ENCODE measurements at places on chromosomes 6 and 20.

- DNase-seq: no peak
Observed at GRCh38 chr6:5243069-5243468, 17.7 kb downstream of the LYRM4 start.

GRCh38 chr6:132964101-132964867 lies 149.9 kb downstream of the RPS12 start:
- no peak for DNase-seq

DNA sequence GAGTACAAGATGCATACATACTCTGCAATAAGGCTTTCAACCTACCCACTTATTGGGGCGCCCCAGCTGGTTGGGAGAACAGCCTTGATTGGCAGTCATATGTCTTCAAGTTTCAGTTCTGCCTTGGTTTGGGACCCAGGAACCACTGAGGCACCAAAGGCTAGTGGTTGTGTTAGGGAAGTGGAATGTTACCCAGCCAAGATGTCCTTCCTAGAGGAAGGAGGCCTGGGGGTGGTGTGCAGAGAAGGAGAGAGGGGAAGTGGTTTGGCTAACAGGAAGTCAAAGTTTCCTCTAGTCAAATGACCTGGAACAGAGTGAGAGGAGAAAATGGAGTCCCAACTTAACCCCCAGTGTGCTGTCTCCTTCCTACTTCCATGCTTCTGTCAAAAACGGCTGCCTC lies 59.4 kb downstream of the CD164 start:
- no peak for DNase-seq

DNA sequence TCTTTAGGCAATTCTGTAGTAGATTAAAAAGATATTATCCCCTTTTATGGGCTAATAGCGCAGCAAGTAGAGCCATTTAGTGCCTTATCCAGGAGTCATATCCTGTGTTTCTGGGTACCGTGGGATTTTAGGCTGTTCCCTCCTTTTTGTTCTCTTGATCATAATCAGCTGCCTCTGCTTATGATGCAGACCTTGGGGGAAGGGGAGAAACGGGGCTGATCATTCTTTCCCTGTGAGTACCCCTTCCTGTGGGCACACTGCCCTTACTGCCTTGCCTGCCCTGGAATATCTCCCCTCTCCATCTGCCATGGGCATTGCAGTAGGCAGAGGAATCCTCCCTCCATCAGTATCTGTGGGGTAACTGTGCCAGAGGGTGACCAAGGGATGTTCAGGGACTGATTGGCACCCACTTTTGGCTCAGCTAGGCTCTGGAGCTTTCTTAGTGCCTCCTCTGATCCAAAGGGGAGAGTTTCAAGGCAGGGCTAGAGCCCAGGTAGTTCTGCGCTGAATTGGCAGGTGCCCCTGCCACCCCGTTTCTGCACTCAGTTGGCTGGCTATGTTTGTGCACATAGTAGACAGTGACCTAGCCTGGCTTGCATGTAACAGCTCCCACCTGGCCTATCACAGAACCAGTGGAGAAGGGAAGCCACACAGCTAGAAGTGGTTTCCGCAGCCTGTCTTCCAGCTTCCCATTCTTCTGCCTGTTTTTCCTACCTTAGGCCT lies 103.3 kb downstream of the FIG4 start:
- no peak for DNase-seq

- DNase-seq: no peak
Observed at GRCh38 chr20:5606350-5606749, 143.9 kb upstream of the SHLD1 start.

DNA sequence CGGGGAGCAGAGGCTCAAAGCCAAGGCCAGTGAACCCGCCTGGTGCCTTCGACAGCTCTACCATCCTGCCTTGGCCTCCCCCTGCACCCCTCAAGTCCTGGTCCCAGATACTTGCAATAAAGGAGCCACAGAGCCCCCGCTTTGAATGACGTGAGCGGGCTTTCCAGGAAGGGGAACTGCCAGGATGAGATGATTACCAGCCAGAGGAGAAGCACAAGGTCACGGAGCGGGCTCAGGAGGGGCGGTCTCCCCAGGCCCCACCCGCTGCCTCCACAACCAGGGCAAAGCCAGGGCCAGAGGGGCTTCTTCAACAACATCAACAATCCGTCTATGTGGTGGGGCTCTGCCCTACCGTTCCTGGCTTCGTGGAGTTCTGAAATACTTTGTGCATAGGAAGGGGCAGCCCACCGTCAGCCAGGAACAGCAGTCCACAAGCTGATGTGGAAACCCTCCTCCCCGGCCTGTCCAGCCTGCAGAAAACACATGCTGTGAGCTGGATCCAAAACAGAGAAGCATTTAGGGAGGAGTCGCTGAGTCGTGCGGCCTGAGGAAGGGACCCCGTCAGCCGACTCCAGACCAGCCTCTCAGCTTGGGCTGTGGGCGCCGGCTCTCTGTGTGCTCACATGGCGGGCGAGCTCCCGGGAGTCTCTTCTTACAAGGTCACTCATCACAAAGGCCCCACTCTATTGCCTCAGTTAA lies 392.5 kb downstream of the CDH4 start:
- DNase-seq: no peak

DNA sequence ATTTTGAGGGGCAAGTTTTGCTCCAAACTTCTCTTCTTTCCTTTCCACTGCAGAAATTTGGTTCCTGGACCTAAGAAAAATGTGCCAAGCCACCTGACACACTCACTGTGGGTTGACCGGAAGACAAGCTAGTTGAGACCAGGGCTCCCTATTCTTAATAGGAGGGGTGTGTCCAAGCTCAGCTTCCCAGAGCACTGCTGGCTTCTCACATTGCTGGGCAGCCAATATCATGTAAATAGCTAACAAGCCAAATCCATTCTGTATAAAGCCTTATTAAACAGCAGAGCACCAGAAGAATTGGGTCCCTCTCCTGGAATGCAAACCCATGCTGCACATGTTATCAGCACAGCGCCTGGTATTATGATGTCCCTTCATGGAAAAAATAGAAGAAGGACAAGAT lies 17.0 kb upstream of the SAMD3 start:
- no peak for DNase-seq

DNA sequence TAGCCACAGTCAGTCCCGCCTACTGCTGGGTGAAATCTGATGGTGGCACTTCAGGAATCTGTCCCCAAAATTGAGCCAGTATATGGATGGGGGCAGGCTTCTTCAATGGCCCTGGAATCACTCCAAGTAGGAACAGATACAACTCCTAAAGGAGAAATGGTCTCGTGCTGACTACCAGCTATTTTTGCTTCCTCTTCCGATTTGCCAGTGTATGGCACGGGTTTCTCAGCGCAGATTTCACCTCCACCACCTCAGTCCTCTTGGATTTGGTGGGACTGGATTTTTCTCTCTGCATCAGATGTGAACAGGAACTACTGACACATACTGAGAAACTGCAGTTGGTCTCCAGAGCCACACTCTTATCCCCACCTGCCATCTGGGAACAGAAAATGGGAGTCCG lies 27.2 kb downstream of the PNPLA1 start:
- DNase-seq: no peak

DNA sequence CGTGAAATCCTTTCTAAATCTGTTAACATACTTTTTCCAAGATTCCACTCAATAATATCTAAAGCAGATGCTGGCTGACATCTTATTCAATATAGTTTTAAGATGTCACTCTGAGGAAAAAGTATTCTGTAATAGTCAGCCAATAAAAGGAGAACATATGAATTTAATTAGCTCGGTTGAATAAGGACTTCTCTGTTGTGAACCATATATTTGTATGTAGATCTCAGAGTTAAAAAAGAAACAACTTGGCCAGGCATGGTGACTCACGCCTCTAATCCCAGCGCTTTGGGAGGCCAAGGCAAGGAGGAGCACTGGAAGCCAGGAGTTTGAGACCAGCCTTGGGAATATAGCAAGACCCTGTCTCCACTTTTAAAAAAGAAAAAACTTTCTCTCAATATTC lies 7.4 kb upstream of the CD24 start:
- DNase-seq: no peak

GRCh38 chr6:72811971-72812421 lies 190.1 kb downstream of the KCNQ5 start:
- no peak for DNase-seq

DNA sequence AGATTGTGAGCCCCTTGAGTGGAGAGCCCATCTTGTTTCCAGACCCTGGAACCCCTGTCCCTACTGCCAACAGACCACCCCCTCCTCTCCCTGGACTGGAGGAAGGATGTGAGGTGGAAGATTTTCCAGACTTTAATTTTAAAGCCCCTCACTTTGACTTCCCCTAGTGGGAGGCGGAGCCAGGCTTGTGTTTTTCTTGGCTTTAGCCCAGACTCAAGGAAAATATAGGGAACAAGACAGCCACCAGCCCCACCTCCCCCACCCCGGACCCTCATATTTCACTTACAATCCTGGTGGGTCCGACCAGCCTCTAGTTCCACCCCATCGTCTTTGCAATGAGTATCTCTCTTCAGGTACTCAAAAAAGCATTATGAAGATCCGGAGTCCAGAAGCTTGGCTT lies 40.8 kb downstream of the NCR2 start:
- DNase-seq: no peak

DNA sequence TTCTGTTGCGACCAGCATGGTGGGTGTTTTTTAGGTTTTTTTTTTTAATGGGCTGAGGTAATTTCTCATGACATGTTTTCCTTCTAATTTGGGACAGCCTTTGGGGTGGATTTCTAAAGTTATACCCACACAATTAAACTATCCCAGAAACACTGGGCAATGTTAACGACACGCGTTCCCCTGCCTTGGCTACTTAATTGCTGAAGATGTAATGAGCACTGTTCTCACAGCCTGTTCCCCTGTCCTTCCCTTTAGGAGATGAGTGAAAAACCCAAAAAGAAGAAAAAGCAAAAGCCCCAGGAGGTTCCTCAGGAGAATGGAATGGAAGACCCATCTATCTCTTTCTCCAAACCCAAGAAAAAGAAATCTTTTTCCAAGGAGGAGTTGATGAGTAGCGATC lies 5.2 kb downstream of the NOP56 start:
- DNase-seq: no peak

DNA sequence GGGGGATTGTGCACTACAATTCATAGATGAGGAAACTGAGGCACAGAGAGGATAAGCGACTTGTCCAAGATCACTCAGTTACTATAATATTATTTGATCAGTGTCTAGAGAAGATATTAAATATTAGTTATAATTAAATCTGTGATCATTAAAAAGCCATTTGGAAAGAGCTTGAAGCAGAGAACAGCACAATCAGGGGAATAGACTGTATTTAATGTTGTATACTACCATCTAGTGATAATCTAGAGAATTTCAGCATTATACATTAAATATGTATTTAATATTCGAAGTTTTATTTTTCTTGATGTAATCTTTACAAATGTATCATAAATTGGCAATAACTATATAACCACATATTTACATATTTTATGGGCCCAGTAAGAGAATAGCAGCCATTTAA lies 20.1 kb upstream of the MTCL3 start:
- DNase-seq: no peak

DNA sequence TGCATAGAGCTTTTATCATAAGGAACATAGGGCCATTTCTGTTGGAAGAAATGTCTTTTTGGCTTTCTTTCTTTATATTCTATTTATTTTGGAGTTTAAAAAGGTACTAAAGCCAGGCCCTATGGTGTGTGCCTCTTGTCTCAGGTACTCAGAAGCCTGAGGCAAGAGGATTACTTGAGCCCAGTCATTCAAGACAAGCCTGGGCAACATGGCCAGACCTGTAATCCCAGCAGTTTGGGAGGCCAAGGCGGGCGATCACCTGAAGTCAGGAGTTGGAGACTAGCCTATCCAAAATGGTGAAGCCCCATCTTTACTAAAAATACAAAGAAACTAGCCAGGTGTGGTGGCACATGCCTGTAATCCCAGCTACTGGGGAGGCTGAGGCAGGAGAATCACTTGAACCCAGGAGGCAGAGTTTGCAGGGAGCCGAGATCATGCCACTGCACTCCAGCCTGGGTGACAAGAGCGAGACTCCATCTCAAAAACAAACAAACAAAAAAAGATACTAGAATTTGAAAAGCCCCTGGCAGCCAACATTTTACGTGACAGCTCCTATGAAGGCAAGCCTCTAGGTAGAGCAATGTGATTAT lies 80.0 kb downstream of the CBFA2T2 start:
- no peak for DNase-seq

DNA sequence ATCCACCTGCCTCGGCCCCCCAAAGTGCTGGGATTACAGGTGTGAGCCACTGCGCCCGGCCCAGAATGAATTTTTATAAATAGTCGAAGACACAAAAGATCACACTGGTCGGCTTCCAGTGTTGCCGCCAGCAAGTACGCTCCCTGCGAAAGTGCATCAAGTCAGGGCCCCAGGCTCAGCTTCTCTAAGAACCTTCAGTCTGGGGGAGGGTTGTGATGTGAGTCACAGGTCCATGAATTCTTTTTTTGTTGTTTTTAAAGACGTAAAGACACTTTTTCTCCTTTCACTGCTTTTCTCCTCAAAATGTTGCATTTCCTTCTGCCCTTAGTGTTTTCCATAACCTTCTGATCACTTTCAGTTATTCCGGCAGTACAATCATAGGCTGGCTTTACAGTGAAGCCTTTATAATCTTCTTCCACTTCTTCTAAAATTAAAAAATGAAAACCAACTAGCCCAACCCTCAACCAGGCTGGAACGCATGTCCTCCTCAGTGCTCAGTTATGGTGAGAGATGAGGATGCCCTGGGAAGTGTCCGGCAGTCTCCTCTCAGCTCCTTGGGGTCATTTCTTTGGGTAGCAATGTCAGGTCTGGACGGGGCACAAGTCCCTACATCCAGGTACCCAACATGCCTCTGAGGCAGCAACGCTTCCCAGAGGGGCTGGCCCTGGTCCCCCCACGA lies 66.6 kb downstream of the CSE1L start:
- no peak for DNase-seq

GRCh38 chr6:158514176-158514575 lies 45.7 kb upstream of the TMEM181 start:
- DNase-seq: no peak

GRCh38 chr20:39112178-39112743 lies 150.1 kb downstream of the DHX35 start:
- peak; percentile 29 for DNase-seq

DNA sequence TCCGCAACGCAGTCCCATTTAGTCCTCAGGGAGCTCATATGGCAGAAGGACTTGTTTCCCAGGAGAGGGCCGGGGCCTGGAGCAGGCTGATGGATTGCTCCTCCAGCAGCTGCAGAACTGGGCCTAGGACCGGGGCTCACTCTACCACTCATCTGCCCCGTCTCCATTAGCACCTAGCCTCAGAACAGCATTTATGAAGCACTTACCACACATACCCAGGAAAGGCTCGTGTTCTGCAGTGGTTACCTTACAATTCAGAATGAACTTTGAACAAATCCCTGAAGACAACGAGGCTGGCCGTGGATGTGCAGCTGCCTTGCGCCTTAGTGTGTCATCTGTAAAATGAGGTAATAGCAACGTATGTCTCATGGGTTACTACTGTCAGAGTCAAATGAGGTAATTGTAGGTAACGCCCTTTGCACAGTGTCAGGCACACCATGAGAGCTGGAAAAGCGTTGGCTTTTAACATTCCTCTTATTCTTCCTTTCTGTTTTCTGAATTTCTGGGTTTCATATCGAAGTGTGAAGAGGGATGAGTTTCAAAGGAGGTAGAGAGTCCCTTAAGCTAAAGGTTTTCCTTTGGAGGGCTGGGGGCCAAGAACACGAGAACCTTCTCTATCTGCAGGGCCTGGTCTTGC lies 46.3 kb upstream of the CD93 start:
- DNase-seq: no peak

GRCh38 chr6:160198606-160199211 lies 59.9 kb downstream of the SLC22A2 start:
- no peak for DNase-seq

GRCh38 chr6:148716811-148717210 lies 30.0 kb upstream of the UST start:
- DNase-seq: no peak

GRCh38 chr20:40663991-40664880 lies 24.8 kb downstream of the MAFB start:
- no peak for DNase-seq

GRCh38 chr20:31684153-31685015 lies 38.3 kb downstream of the BCL2L1 start:
- DNase-seq: no peak
